ENCODE measurements at places on chromosomes 13 and 19.

DNA sequence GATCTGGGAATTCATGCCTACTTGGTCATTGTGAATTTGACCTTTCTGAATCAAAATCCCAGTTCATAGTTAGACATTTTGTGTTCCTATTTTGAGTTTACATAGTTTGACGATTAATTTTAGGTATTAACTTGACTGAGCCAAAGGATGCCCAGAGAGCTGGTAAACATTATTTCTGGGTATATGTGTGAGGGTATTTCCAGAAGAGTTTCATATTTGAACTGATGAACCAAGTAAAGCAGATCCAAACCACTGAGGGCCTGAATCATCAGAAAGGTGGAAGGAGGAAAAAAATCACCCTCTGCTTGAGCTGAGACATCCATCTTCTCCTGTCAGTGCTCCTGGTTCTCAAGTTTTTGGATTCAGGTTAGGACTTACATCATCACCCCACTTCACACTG lies 116.6 kb downstream of the CYSLTR2 start:
- no peak for DNase-seq

- DNase-seq = peak; percentile 72
These were observed 14.9 kb downstream of the ARID3A start for GRCh38 chr19:940591-941291.

GRCh38 chr19:41323430-41324125 lies 13.6 kb downstream of the CCDC97 start:
- no peak for DNase-seq

- no peak for DNase-seq
These were observed 8.3 kb upstream of the NALCN start for GRCh38 chr13:101424381-101425155.

DNA sequence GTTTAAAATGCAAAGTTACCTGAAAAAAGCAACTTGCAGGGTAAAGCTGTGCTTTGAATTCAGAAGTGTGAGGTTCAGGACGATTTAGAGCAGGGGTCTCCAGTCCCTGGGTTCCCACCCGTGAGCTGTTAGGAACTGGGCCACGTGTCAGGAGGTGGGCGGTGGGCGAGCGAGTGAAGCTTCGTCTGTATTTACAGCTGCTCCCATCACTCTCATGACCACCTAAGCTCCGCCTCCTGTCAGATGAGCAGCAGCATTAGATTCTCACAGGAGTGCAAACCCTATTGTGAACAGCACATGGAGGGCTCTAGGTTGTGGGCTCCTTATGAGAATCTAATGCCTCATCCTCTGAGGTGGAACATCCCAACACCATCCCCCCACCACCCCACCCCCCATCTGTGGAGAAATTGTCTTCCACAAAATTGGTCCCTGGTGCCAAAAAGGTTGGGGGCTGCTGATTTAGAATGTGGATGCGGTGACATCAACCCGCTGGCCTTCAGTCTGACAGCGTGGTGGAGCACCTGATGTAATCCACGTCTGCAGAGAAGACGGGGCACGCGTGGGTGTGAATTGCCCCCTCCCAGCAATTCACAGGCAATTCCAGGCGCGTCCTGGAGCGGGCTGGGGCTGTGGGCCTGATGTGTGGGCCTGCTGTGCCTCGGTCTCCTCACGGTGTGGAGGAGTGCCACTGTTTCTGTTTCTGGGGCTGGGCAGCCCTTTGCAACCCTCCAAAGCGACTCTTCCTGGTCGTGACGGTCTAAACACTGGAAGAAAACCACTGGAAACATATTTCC lies 214.0 kb upstream of the SOX1 start:
- no peak for DNase-seq

GRCh38 chr19:7909471-7910067 lies 5.1 kb upstream of the TGFBR3L start:
- DNase-seq = no peak

DNA sequence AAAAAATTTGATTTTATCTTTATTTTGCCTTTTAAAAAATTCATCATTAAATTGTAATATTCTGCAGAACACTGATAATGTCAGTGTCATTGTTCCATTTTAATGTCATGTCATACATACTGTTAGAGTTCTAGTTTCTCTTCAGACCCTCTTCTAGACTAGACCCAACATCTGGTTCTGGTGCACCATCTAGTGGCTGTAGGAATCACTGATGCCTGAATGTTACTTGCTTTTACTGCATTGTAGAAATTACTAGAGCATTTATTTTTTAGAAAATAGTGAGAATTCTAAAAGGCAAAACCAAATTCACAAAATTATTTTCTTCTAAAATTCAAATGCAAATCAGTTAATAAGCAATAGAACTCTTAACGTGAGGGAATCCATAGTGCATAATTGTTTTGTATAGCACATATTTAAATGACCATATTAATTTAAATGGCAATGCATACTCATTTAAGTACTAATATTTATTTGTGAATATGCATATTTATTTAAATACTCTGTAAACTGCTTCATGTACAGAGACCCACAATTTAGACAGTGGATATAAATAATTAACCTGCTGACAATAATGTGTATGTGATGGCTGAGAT lies 425.7 kb downstream of the KLF12 start:
- no peak for DNase-seq

GRCh38 chr19:39160523-39160861 lies 34.9 kb downstream of the PAK4 start:
- DNase-seq = no peak

DNA sequence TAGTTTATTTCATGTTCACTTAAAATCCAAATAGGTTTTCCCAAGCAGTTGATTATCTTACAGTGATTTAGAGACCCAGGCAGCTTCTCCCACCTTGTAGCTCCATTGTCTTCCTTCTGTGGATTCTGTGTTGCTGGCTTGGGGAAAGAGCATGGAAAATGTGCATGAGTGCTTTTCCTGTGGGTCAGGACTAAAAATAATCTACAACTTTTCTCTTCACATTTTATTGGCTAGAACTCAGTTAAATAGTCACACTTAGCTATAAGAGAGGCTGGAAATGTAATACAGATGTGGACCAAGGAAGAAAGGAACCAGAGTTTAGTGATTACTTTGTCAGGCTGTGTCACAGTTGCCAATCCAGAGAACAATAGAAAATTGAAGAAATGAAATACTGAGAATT lies 198.8 kb downstream of the NBEA start:
- no peak for DNase-seq

- no peak for DNase-seq
These were observed 1475.0 kb downstream of the SLITRK1 start for GRCh38 chr13:82407321-82407720.

GRCh38 chr13:99264051-99264450 lies 5.9 kb upstream of the GPR18 start:
- no peak for DNase-seq

DNA sequence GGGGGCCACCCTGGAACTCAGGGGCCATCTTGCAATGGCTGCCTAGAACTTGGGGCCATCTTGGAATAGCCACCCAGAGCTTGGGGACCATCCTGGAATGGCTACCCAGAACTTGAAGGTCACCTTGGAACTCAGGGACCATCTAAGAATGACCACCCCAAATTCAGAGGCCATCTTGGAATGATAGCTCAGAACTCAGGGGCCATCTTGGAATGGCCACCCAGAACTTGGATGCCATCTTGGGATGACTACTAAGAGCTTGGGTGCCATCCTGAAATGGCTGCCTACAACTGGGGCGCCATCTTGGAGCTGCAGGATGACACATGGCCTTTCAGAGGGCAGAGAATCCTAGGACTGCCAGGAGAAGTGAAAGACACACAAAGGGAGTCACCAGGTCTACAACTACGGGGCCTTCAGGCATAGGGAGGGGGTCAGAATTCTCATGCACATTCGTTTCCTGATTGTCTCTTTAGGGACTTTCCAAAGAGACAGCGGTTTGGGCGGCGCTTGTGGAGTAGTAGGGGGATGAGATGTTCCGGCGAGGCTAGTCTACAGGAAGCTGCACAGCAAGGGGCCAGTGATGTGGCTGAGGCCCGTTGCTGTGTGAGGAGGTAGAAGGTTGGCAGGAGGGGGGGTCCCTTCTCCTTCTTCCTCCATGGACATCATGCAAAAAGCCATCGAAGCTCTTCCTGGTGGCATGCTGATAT lies 125.0 kb downstream of the IER2 start:
- no peak for DNase-seq

GRCh38 chr13:31951215-31951678 lies 80.3 kb upstream of the FRY start:
- no peak for DNase-seq

- no peak for DNase-seq
These were observed 43.7 kb upstream of the TPM4 start for GRCh38 chr19:16032509-16033135.

DNA sequence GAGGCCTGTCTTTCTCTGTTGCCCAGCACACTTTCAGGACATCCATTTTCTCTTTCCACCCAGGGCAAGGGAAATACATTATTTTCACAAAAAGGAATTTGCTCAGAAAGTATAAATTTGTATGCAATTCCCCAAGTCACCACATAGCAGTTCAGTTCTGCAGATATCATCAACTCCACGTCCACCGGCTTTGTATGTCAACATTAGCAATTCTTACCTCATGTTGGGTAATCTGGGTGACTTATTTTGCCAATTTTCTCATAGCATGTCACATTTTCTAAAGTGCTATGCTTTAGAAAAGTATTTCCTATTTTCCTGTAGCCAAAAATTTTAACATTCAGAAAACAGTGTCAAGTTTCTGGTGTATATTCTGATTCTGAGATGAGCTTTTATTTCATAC lies 501.8 kb downstream of the EFNB2 start:
- no peak for DNase-seq

- DNase-seq = no peak
These were observed 955 bp upstream of the ZNF709 start for GRCh38 chr19:12485571-12485970.

GRCh38 chr13:107518780-107519179 lies 696.6 kb downstream of the LIG4 start:
- DNase-seq = no peak

GRCh38 chr13:40069173-40070044 lies 413.9 kb downstream of the COG6 start:
- peak; percentile 73 for DNase-seq

DNA sequence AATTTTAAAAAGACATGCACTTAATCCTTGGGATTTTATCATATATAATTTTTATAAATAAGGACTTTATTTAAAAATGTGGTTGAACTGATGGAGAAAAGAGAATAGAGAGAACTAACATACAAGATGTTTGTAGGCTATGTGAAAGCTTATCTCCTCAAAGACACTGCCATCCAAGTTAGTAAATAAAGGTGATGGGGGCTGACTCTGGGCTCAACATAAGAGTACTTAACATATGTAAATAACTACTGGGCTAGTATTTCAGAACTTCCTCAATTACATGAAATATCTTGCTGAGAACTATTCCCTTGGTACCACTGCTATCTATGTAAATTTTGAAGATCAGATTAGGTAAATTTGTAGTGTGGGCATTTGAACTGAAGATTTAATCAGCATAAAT lies 1017.3 kb upstream of the PCDH20 start:
- no peak for DNase-seq

- no peak for DNase-seq
These were observed 9.0 kb downstream of the DHRS12 start for GRCh38 chr13:51794964-51795363.

DNA sequence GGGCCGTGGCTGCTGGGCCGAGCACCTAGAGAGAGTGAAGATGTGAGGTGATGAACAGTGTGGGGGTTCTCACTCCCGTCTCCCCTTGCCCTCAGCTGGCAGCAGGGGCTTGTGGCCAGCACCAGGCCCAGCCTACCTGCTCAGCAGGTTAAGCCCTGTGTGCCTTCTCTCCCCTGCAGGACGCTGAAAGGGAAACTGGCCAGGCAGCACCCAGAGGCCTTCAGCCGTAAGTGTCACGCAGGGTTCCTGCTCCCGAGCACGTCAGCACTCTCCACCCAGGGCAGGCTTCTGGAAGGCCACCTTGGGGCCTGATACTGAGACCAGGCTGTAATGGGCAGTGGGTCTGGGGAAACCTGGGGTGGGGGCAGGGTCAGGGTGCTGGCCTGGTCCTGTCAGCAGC lies 4.7 kb upstream of the UBA52 start:
- DNase-seq = no peak

All from activated CD4-positive, CD25-positive, alpha-beta regulatory T cell treated with anti-CD3 and anti-CD28 coated beads, Interleukin-2, amount 50 U/mL, for 72 hours (primary cell).